Suppressor macrophage treated with lipopolysaccharide for 4 hours (primary cell): ENCODE measurements at places on chromosomes 6 and 20.

- no peak for DNase-seq
Measured at GRCh38 chr6:168130697-168131371, 51.8 kb upstream of the FRMD1 start.

GRCh38 chr6:18360188-18360587 lies 27.0 kb upstream of the RNF144B start:
- no peak for DNase-seq

DNA sequence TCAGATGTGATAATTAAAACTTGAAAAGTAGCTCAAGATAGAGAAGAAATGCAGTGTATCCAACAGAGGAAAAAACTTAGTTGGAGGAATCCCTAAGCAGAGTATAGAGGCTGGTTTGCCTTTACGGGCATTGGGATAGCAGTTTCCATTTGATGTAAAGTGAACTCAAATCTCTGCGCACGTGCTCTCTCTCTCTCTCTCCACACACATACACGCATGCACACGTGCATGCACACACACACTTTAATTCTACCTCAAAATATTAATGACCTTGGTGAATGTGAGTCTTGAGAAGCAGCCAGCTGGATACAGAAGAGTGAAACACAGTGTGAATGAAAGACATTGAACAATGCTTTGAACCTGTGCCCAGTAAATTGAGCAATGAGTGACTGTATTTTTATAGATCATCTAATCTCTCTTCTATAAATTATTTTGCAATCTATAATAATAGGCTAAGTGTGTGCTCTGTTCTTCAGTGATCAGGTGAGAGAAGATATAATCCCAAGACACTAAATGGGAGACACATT lies 247.7 kb upstream of the FAM83B start:
- no peak for DNase-seq

DNA sequence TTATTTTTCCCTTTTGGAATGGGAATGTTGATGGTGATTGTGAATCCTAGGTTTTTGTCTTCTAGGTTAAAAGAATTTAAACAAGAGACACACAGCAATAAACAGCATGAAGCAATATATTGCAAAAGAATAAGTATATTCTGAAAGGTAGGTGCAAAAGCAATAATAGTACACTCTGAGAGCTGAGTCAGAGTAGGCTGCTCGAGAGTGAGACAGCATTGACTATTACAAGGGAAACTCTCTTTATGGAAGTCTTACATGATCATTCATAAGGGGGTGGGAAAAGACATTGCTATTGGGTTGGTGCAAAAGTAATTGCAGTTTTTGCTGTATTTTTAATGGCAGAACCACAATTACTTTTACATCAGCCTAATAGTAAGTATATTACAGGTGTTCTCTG lies 25.0 kb downstream of the FBXO5 start:
- no peak for DNase-seq

GRCh38 chr20:39736434-39737327 lies 774.5 kb downstream of the DHX35 start:
- no peak for DNase-seq

GRCh38 chr6:111478749-111479148 lies 4.3 kb downstream of the REV3L start:
- DNase-seq: peak; percentile 64

DNA sequence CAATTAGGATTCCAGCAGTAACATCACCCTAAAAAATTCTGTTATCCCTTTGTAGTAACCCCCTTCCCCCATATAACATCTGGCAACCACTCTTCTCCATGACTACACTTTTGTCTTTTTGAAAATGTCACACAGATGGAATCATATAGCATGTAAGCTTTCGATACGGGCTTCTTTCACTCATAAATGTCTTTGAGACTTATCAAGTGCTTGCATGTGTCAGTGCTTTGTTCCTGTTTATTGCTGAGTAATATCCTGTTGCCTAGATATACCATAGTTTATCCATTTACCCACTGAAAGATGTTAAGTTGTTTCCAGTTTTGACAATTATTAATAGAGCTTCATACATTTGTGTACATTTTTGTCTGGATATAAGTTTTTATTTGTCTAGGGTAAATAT lies 10.4 kb upstream of the SNPH start:
- DNase-seq: peak; percentile 25

DNA sequence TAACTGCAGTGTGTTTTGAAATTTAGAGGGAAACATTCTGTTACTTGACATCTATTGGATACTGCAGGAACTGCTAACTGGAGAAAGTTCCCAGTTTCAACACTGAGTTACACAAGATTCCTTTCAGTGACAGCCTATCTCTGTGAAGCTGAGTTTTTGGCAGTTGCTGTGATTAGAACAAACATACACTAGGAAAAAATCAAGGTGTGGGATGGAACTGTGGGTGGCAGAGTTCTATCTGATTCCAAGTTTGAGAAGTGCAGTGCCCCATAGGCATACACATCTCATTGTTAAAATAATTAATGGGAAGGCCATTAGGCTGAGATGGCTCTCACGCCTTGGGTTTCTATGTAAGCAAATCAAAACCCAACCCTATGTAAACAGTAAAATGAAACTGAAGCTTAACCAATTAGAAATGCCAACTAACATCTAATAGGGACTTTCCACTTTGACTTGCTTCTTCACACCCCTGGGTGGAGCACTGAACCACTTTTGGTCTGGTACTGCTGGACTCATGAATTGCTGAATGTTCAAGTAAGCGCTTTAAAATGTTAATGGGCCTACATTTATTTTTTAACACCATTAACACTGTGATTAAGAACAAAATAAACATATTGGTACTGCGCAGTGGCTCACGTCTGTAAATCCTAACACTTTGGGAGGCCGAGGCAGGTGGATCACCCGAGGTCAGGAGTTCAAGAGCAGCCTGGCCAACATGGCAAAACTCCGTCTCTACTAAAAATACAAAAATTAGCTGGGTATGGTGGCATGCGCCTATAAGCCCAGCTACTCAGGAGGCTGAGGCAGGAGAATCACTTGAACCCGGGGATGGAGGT lies 55.2 kb upstream of the TBC1D7 start:
- DNase-seq: peak; percentile 84

DNA sequence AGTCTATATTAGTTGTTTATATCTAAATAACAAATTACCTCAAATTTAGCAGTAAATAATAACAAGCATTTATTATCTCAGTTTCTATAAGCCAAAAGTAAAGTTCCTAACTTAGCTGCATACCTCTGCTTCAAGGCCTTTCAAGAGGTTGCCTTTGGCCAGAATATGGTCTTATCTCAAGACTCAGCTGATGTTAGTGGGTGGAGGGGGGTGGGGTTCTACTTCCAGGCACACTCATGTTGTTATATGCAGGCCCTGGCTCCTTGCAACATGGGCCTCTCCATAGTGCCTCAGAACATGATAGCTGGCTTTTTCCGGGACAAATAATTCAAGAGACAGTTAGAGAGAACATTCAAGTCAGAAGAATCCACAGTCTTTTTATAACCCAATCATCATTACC lies 266.0 kb downstream of the ADGRB3 start:
- no peak for DNase-seq

- DNase-seq: no peak
Measured at GRCh38 chr6:43984442-43985321, 142.6 kb downstream of the MRPL14 start.

DNA sequence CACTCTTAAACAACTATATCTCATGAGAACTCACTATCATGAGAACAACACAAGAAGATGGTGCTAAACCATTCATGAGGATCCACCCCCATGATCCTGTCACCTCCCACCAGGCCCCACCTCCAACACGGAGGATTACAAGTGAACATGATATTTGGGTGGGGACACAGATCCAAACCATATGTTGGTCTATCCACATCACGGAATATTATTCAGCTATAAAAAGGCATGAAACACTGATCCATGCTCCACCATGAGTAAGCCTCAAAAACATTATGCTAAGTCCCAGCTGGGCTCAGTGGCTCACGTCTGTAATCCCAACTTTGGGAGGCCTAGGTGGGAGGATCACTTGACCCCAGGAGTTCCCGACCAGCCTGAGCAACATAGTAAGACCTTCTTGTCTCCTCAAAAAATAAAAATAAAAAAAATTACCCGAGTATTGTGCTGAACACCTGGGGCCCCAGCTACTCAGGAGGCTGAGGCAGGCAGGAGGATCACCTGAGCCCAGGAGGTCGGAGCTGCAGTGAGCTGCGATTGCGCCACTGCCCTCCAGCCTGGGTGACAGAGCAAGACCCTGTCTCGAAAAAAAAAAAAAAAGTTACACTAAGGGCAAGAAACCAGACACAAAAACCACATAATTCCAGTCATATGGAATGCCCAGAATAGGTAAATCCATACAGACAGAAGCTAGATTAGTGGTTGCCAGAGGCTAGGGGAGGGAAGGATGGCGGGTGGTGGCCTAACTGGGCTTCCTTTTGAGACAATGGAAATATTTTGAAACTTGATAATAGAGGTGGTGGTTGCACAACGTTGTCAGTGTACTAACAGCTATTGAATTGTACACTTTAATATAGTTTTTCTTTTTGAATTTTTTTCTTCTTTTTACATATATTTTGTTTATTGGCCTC lies 43.1 kb downstream of the ZNF217 start:
- no peak for DNase-seq

- DNase-seq: no peak
Measured at GRCh38 chr6:136922685-136923006, 545 bp downstream of the SLC35D3 start.

- DNase-seq: no peak
Measured at GRCh38 chr6:119026822-119027221, 51.6 kb downstream of the FAM184A start.

- peak; percentile 17 for DNase-seq
Measured at GRCh38 chr6:162615016-162615705, 112.4 kb downstream of the PRKN start.

DNA sequence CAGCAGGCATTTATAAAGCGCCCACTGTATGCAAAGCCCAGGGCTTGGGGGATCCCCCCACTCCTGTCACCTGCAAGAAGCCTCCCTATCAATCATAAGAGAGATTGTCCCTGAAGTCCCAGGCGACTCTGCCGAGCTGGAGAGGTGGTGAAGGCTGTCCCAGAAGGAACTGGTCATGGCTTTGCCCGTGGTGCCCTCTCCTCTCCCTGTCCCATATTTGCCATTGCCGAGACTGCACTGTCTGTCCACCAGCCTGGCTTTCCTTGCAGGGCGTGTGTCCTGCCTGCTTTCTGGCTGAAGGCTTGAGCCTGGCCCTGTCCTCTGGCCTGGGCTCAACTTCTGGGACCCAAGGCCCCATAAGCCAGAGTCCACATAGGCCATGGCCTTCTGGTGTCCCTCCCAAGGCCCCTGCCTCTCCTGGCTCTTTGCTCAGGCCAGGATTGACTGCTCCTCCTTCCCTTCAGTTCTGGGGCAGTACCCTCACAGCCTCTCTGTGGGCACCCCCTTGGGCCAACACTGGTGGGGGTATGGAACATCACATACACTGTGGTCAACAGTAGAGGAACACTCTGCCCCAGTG lies 46.9 kb downstream of the CPXM1 start:
- DNase-seq: no peak

DNA sequence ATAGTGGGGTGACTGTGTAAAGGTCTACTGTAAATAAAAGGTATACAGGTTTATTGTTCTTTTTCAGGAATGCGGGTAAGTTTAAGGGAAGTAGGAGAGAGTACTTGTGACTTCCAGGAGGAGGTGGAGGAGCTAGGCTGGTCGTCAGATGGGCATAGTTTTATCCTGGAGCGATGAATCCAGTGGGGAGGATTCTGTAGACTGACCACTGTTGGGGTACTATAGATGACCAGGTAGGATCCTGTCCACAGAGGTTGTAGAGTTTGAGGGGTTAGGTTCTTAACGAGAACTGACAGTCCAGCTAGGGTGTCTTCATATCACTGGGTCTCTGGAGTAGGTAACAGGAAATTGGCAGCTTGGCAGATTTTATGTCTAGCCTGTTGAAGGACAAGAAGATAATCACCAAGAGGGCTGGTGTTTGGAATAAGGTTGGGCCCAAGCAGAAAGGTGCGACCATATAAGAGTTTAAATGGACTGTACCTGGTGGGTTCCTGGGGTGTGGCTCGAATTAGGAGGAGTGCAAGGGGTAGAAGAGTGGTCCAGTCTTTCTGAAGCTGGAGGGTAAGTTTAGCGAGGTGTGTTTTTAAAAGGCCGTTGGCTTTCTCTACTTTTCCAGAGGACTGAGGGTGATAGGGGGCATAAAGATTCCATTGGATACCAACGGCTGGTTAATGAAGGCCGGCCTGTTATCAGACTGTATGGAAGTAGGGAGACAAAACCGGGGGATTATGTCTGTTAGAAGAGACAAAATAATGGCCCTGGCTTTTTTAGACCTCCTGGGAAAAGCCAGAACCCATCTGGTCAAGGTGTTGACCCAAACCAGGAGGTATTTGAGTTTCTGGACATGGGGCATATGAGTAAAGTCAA lies 751.3 kb upstream of the ADGRB3 start:
- no peak for DNase-seq

DNA sequence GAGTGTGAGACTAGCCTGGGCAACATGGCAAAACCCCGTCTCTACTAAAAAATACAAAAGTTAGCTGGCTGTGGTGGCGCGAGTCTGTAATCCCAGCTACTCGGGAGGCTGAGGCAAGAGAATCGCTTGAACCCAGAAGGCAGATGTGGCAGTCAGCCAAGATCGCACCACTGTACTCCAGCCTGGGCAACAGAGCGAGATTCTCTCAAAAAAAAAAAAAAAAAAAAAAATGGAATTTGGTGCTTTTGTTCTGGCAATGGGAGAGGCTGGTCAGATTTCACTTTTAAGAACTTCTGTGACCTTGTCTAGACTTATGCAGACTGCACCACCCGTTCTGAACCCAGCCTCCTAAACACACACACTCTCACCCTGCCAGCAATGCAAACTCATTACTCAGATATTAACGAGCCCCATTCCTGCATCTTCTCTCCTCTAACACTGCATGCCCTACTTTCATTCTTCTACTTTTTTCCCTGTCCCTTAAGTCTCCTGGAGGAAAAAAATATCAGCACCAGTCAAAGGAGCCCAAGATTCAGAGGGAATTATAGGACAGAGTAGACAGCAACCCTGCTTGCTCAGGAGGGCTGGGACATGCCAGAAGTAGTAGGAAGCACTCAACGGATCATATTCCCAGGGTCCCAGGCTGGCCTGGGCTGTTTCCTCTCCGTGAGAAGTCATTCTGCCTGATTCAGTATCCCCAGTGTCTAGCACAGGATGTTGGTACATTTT lies 4.4 kb downstream of the MOCS1 start:
- no peak for DNase-seq

DNA sequence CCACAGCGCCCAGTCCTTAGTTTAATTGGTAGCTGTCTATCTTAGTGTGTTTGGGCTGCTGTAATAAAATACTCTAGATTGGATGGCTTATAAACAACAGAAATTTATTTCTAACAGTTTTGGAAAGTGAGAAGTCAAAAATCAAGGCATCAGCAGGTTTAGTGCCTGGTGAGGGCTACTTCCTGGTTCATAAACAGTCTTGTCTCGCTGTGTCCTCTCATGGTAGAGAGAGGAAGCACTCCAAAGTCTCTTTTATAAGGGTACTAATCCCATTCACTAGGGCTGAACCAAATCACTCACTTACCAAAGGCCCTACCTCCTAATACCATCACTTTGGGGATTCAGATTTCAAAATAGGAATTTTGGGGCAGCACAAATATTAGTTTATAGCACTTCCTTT lies 336.9 kb upstream of the RSPO3 start:
- no peak for DNase-seq

DNA sequence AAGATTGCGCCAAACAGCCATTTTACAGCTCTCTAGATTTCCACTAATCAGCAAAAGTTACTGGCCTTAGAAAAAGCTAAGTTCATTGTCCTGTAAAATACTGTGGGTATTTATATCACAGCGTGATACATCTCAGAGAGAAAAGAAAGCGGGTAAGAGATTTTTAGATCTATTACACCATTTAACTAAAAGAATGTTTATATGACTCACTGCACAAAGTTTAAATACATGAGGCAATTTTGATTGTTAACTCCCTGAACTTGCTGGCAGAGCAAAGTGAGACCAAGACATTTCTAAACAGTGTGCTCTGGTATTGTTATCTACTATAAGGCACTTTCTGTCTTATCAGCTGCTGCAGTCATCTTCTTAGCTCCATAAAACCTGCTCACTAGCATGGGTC lies 314.3 kb downstream of the EPHA7 start:
- no peak for DNase-seq
